MCF 10A (cell line): ENCODE measurements at places on chromosomes 5 and 9. TPM values are rescaled to one million over a fixed set of nuclear protein-coding genes. Genes with fewer than 3 reads are reported as not detected.

The PCDHGB1 gene
- 0.19 and 0.59 TPM in 2 replicates for total RNA-seq

The IL3 gene
- not detected in 2 replicates for total RNA-seq

The FBXL17 gene
- total RNA-seq, result 18.2 and 18.3 TPM in 2 replicates

The NOXA1 gene
- total RNA-seq, result 8.2 and 8.9 TPM in 2 replicates

The RMI1 gene
- 6.9 and 11.0 TPM in 2 replicates for total RNA-seq

The AP3S1 gene
- total RNA-seq, result 94.6 and 102 TPM in 2 replicates

The ECM2 gene
- total RNA-seq, result 10.2 and 13.5 TPM in 2 replicates

The LRRC19 gene
- not detected in 2 replicates for total RNA-seq

The FAM169A gene
- 13.5 and 14.3 TPM in 2 replicates for total RNA-seq

The ACTBL2 gene
- 0.10 TPM in 1 of 2 replicates, not detected in the other for total RNA-seq

The CER1 gene
- not detected in 2 replicates for total RNA-seq

The OTULINL gene
- total RNA-seq, result not detected in 2 replicates

The FGF1 gene
- total RNA-seq, result 0.34 and 0.65 TPM in 2 replicates

The CMYA5 gene
- total RNA-seq, result 0.37 and 0.61 TPM in 2 replicates

The SLC34A1 gene
- not detected in 2 replicates for total RNA-seq

The AGXT2 gene
- total RNA-seq, result not detected in 2 replicates

The CA9 gene
- not detected in 2 replicates for total RNA-seq

The GABRA6 gene
- total RNA-seq, result not detected in 2 replicates

The GPRIN1 gene
- 3.0 and 3.7 TPM in 2 replicates for total RNA-seq

The ENTPD2 gene
- 13.4 and 31.5 TPM in 2 replicates for total RNA-seq

The OXCT1 gene
- 47.1 and 48.6 TPM in 2 replicates for total RNA-seq
